ENCODE measurements at places on chromosomes 1 and 21.

GRCh38 chr1:234647245-234647644, 37.3 kb upstream of the IRF2BP2 start:
- DNase-seq: no peak

- no peak for DNase-seq
Observed at GRCh38 chr1:195866091-195866780, 742.0 kb downstream of the KCNT2 start.

DNA sequence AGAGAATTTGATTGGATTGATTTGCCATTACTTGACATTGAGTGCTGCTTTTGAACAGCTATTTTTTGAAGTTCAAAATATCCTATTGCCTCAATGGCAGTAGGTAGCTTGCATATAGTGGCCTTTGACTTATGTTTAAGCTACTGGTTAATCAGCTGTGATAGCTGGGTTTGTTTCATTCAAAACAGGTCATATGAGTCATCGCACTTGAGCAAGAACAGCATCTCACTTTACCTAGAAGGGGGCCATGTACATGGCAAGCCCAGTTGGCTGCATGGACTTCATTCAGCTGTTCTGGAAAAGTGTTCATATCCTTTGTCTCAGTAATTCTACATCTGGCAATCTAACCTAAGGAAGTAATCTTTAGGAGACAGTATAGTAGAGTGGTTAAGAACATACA, 29.0 kb upstream of the ARID1A start:
- DNase-seq: no peak

- DNase-seq: no peak
Observed at GRCh38 chr1:81547912-81548303, 252.8 kb upstream of the ADGRL2 start.

DNA sequence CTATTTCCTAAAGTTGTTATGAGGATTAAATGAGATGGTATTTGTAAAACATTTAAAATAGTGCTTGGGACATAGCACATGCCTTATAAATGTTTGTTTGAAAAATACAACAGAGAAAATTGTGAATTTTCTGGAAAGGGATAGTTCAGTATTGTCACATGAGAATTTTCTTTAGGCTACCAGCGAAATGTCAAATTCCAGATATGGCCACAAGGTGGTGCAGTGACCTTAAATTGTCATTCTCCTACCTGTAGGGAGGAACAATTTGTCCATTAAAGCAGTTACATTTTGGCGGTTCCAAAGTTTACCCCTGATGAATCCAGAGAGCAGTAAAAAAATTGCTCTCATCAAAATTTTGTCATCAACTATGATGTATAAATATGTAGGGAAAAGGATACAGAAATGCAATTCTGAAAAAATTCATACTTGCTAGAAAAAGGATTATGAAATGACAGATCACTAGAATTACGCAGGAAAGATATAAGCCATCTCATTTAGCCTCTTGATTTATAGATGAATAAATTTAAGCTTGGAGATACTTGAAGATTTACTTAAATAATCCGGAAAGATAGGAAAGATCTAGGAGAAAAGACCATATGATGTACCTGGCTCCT, 50.2 kb upstream of the TSHB start:
- no peak for DNase-seq

DNA sequence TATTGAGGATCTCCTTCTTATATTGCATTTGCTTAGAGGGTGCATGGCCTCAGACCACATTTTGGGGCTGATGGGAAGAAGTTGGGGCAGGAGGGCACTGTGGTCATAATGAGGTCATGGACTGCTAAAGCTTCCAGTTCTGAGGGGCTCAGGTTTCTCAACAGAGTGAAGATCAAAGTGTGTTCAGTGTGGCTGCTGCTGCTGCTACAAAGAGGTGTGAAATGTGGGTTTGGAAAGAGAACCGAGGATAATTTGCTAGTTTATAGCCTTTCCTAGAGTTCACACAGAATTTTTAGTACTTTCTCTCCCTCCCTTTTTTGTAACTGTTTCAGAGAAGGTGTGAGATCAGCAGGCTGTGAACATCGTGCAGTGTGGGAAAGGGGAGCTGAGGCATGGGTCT, 73.3 kb downstream of the CACNA1E start:
- no peak for DNase-seq

- no peak for DNase-seq
Observed at GRCh38 chr21:26225046-26225445, 54.5 kb upstream of the APP start.

DNA sequence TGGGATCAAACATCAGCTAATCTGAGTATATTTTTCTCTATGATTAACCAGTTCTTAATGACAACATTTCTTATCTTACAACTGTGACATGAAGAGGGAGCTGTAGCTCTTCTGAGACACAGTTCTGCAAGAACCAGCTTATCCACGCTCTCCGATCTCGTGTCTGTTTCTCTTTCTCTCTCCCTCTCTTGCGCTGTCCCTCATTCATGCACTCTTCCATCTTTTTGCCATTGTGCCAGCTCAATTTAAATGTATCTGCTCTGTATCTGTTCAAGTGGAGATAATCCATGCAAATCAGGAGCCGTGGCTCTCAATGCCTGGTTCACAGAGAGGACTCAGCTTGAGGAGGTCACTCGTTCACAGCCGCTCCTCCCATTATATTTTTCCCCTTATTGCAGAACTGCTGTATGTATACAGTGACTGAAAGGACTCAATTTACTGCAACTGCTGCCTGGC, 494.7 kb upstream of the ADGRL2 start:
- DNase-seq: no peak

DNA sequence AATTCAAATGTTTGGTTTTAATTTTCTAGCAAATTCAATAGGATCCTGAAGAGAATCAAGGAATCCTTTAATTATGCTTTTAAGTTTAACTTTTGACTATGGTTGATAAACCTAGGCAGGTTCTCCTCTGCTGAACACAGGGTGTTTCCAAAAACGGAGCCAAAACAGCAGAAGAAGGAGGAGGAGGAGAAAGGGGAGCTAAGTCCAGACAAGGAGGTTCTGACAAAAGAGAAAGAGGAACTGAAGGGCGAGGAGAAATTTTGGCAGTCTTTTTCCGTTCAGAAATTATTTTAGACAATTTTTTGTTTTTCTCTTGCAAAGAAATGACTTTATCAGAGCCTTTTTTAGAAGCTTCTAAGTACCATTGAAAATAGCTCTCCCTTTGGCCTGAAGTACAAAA, 33.2 kb upstream of the FNBP1L start:
- DNase-seq: no peak

DNA sequence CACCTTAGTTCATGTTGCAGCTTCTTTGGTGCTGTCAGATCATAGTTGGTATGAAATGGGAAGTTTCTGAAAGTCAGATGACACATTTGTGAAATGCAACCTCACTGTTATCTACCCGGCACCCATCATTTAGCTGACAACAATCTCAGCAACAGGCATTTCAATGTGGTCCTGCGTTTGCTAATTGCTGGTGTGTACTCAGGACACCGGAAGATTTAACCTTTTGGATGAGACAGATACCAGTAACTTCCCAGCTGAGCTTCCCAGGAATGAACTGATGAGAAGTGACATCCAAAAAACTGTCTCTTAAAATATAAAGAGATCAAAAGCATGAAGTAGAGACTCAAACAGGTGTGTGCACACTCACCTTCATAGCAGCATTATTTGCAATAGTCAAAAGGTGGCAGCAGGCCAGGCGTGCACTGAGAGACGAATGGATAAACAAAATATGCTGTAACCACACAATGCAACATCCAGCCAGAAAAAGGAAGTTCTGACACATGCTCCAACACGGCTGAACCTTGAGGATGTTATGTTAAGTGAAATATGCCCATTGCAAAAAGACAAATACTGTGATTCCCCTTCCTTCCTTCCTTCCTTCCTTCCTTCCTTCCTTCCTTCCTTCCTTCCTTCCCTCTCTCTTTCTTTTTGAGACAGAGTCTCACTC, 7.9 kb upstream of the CLDN14 start:
- DNase-seq: no peak

DNA sequence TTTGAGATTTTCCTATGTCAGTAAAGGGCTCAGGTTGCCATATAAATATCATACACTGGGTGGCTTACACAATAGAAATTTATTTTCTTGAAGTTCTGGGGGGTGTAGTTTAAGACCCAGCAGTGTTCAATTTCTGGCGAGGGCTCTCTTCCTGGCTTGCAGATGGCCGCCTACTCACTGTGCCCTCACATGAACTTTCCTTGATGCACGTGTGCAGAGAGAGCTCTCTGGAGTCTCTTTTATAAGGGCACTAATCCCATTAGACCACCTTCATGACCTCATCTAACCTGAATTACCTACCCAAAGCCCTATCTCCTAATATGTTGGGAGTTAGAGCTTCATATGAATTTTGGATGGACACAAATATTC, 21.1 kb downstream of the TMEM51 start:
- DNase-seq: no peak

GRCh38 chr1:3668585-3669300, 16.4 kb downstream of the TP73 start:
- DNase-seq: no peak

DNA sequence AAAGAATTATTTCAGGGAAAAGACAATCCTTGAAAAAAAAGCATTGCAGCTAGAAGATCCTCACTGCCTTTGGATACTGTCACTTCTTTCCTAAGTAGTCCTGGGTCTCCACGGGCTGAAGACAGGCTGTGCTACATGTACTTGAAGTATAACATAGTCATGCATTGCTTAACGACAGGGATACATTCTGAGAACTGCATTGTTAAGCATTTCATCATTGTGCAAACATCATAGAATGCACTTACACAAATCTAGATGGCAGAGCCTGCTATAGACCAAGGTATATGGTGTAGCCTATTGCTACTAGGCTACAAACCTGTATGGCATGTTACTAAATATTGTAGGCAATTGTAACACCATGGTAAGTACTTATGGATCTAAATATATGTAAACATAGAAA, 54.0 kb downstream of the KIAA0040 start:
- DNase-seq: no peak

DNA sequence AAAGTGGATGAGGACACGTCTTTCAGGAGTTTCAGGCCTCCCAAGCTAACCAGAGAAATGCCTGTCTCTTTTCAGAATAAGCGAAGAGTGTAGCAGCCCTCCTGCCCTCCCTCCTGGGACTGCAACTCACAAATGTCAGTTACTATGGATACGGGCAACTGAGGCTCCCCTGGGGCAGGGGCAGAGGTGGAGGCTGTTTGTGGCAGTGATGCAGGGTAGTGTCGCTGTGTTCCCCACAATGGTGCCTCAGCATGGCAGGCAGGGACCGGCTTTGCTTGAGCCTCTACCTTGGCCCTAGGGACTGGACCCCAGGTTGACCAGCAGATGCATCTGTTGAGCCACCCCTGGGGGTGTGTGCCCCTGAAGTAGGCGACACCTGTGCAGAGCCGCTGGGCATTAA, 10.2 kb downstream of the NFASC start:
- no peak for DNase-seq

DNA sequence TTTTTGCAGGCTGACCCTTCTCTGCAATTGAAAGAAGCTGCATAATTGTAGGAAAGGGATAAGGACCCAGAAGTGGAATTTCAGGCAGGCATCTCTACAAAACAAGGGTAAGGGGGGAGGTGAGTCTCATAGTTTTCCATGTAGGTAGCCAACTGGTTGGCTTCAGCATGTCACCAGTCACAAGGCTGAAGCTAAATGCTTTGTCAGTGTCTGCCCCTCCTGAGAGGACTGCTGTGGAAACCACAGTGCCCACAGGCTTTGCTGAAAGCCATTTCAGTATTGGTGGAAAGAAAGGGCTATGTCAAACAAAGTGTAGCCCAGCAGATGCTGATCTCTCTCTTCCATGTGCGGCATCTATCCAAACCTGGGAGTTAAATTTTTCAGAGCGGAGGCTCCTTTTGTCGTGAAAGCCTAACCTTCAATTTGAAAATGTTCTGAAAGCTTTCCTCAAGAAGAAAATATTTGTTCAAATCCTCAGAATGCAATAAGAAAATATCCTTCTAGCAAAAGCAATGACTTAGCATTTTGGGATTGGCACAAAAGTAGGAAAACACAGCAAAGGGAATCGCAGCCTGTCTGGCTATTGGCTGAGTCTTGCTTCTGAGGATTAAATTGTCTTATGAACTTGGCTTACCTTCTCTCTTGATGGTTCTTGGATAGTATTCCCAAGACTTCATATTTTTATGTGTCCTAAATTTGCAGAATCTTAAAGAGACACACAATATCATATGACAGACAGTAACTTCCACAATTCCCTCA, 591.7 kb downstream of the PLPP3 start:
- DNase-seq: no peak

DNA sequence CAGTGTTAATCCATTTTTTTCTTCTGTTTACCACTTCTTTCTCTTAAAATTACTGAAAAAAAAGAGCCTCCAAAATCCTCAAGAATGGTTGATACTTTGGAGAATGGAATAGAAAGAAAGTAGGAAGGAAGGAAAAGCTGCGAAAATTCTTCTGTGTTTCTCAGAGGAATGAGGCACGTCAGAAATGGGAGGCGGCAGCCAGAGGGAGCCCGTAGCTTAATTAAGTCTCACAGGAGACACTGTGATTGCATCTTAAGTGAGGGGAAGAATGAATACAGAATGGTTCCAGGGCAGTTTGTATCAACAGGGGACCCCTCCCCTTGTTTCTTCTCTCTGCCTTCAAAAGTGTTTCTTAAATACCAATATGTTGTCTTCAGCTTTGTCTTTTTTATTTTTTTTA, 1099.5 kb downstream of the PLA2G4A start:
- DNase-seq: no peak

DNA sequence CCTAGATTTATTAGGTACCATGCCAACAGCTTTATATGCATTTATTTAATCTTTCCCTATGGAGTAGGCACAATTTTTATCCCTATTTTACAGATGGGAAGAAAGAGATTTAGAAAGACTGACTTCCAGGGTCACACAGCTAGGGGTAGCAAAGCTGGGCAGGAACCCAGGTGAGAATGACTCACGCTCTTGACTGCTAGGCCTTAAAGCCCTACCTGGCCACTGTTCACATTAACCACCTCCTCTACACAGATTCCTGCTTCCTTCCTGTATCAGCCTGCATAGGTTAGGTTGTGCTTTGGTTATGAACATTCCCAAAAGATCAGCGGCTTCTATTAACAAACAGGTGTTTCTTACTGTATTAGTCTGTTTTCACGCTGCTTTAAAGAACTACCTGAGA, 53.2 kb downstream of the DNAJC6 start:
- no peak for DNase-seq

GRCh38 chr1:57843760-57844159, 419.9 kb upstream of the DAB1 start:
- no peak for DNase-seq

- DNase-seq: no peak
Observed at GRCh38 chr21:35485364-35485763, 436.3 kb upstream of the RUNX1 start.

GRCh38 chr1:212648431-212648830, 39.9 kb downstream of the ATF3 start:
- DNase-seq: no peak
